ENCODE measurements at places on chromosomes 5 and 9.

- no peak for DNase-seq
These were observed 784.6 kb upstream of the NUDT12 start for GRCh38 chr5:104347119-104347708.

GRCh38 chr5:179270581-179271427, 74.5 kb downstream of the ADAMTS2 start:
- DNase-seq: no peak

- no peak for DNase-seq
These were observed 13.0 kb downstream of the SEMA6A start for GRCh38 chr5:116561658-116562057.

- DNase-seq: no peak
These were observed 61.4 kb upstream of the TRIO start for GRCh38 chr5:14081791-14082190.

DNA sequence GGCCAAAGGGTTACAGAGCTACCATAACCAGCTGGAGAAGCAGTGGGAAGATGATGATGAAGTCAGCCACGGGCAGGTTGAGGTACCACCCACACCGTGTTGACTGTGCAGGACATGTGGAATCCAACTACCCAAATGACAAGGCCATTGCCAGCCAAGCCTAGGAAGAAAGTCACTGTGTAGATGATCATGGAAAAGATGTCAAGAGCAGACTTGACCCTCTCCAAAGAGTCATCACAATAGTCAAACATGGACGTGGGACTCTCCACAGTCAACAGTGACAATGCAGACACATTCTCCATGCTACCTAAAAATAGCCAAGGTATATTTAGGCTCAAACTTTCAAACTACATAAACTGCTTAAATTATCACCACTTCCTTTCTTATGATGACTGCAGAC, 20.9 kb upstream of the SPINK1 start:
- DNase-seq: no peak

Data from stimulated activated CD4-positive, alpha-beta T cell treated with anti-CD3 and anti-CD28 coated beads, Interleukin-4, amount 100 ng/mL, for 1 hour (primary cell).